ENCODE measurements at places on chromosomes 3 and 15.

- DNase-seq, result no peak
Measured at GRCh38 chr3:55357796-55358195, 129.3 kb downstream of the WNT5A start.

DNA sequence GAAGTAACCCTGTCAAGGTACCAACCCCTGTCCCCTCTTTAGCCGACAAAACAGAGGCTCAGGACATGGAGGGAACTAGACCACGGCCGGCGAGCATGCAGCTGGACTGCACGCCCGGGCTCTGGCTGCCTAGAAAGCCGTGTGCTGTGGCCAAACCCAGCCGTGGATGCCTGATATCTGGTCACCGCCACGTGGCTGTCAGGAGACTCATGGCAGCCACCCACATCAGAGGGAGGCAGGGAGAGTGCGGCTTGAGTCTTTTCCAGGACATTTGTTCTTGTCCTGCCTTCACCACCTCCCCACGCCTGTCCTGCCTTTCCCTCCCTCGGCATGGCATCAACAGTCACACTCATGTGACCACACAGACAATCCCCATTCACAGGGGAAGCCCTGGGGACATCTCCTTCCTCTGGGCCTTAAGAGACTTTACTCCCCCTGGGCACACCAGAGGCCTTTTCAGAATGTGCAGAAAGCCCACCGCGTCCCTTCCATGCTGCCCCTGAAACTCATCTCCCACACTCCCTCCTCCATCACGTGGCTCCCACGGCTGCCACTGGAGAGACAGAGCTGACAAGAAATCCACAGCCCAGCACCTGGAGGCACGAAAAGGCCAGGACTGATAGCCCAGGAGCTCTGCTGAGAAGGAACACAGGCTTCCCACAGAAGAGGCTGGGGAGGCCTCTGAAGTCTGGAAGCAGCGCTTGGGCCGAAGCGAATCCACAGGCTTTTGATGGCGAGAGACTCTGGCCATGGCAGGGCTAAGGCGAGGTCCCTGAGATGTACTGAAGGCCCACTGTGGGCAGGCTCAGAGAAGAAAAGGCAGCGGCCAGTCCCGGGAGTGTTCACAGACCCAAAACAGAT, 71.2 kb upstream of the IQSEC1 start:
- no peak for DNase-seq

GRCh38 chr3:134197681-134198261, 52.9 kb downstream of the RYK start:
- DNase-seq, result no peak

DNA sequence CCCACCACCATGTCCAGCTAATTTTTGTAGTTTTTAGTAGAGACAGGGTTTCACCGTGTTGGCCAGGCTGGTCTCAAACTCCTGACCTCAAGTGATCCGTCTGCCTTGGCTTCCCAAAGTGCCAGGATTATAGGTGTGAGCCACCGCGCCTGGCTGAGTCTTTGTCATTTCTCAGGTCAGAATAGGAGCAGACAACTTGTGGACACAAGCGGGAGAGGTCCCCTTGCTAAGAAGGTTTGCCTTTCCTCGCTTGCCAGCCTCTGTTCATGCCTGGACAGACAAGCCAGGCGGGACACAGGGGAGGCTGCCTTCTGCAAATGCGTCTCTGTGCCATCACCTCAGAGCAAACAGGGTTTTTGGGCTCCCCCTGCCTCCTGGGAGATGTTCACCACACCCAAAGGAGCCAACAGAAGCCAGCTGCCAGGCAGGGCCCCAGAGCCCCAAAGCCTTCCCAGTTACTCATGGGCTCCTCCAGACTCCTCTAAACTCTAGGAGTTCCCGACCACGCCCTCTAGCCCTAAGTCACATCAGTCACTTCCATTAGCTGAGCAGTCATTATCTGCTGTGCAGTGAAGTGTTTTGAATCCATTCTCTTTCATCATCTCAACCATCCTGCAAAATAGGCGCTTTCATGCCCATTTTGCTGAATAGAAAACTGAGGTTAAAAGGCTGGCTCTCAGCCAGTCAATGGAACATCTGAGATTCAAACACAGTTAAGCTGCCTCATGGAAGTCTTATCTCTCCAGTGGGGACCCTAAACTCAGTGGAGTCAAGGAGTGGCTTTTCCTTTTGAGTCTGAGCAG, 245.0 kb downstream of the UACA start:
- no peak for DNase-seq

DNA sequence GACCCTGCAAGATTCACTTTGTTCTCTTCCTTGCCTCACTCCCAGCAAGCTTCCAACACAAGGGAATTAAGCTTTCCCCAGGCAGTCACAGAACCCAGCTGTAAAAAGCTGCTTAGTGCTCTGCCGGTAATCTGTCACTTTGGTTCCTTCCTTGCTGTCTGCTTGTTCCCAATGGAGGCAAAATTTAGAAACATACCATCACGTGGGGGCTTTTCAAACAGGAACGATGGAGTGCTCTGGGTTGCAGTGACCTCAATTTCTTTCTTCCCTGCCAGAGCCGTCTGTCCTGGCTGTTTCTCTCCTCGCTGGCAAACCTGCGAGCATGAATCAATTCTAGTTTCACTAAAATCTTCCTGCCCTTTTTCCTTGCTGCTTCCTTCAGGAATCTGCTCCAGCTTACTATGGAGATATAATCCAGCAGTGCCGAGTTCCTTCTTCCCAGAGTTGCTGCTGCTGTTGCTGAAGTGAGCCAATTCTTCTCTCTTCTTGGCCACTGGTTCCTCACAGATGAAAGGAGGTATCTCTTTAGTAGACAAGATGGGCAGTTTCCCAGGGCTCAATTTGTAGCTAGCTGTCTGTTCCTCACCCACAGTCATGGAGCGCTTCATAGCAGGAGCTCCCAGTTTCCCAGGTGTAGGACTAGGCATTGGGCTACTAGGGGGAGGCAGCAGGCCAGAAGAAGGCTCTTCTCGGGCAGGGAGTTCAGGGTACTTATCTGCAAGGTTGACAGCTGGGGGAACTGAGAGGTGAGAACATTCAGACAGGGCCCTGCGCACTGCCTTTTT, 88.1 kb downstream of the DHX30 start:
- no peak for DNase-seq

DNA sequence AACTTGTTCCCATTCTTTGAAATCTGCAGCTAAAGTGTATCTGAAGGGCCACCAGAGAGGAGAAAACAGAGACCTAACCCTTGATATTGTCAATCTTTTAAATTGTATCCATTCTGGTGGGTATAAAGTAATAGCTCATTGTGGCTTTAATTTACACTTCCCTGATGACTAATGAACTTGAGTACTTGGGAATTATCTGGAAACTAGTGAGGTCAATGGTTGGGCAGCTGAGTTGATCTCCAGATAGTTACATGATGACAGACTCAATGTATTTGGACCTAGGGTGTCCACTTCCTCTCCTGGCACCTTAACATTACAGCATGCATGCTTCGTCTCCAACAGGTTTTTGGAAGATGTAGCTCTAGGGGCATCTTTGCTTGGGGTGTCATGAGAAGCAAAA, 195.2 kb downstream of the PDCD6IP start:
- DNase-seq, result no peak

DNA sequence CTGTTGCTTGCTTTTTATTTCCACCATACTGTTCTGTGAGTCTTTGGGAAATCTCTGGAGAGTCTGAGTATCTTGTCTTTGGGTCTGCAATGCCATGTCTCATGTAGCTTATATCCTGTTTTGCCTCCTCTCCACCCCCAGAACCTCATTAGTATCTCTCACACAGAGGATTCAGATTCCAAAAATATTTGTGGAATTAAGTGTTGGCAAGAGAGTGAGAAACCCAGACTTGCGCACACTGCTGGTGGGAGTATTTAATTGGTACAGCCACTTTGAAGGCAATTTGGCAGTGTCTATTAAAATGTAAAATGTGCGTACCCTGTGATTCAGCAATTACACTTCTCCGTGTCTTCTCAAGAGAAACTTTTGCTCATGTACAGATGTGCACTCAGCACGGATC, 68.6 kb downstream of the ZNF621 start:
- DNase-seq, result no peak

- DNase-seq, result no peak
Measured at GRCh38 chr3:643376-643775, 446.8 kb downstream of the CHL1 start.

GRCh38 chr15:91465086-91465485, 365.0 kb downstream of the SV2B start:
- no peak for DNase-seq

DNA sequence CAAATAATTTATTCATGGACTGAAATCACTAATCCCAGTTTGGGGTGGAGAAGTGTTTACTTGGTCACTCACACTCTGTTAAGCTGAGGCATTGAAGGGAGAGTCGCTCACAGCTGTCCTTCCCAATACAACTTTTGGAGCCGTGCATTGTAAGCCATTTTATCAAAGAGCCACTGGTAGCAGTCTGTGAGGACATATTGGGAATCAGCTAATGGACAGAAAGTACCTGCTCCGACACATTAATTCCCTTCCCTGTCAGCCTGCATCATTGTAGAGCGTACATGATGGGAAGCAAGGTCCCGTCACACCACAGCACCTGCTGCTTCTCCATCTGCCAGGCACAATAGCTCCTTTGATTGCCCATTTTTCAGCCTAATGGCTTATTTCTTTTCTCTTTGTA, 643.2 kb downstream of the SQOR start:
- DNase-seq, result no peak

- DNase-seq, result no peak
Measured at GRCh38 chr3:36709281-36709680, 55.1 kb downstream of the DCLK3 start.

- DNase-seq, result no peak
Measured at GRCh38 chr3:155748611-155749365, 3.9 kb upstream of the PLCH1 start.

DNA sequence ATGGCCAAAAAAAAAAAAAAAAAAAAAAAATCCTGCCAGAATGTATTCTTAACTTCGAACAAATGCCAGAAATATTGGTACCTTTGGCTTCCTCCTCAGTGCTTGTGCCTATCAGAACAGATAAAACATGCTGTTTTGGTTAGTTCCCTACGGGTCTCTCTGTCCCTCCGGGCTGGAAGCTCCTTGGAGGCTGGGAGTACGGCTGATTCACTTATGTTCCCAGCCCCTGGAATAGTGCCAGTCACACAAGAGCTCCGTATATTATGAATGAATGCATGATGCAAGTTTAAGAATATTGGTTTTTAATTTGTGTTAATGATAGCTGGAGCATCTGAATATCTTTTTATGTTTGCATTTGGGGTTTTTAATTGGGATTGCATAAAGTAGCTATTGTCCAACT, 44.0 kb downstream of the NR2F2 start:
- no peak for DNase-seq

DNA sequence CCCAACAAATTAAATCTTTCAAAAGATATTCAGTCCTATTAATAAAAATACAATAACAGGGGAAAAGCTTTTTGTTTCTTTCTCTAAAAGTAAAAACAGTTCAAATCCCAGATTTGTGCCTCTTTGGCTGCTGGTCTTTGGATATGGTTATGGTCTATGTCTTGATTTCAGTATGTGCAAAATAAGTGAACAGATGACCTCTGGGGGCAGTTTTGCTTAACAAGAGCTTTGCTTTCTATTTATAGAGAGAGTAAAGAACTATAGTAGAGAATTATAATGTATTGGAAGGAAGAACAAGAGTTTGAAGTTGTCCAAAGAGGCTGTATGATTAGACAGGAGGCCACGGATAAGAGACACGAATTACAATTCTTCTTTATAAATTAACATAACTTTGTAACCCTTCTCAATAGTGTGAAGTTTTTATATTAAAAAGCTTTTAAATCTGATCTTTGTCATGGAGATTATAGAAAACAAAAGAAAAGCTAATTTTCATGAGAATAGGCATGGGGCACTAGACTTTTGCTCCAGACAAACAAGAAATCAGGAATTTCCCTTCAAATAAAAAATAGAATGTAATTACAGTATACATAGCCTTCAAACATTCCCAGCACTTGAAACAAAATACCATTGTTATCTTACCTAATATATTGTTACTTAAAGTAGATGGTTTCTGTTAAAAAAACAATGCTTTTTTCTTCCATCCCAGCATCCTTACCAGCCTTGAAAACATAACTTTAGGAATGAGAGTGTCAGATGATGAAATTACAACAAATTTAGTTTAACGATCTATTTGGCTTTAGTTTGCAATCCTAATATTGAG, 432.7 kb upstream of the ARHGEF26 start:
- no peak for DNase-seq

- no peak for DNase-seq
Measured at GRCh38 chr3:4994144-4994730, 15.0 kb downstream of the BHLHE40 start.

DNA sequence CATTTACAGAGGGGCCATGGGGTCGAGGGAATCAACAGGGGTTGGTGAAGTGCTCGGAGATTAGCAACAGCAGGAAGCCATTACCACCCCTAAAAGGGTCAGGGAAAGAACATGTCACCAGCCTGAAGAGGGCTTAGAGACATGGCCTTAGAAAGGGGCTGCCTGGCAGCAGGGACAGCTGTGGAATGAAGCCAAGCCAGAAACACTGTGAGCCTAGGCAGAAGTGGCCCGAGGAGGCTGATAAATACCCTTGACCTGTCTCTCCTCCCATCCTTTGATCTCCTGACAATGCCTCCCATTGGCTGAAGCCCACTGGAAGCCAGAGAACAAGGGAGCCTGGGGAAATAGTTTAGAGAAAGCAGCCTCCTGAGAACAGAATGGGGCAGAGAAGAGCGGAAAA, 31.4 kb downstream of the GPD1L start:
- no peak for DNase-seq

- DNase-seq, result no peak
Measured at GRCh38 chr3:124858275-124858674, 28.9 kb downstream of the ITGB5 start.

DNA sequence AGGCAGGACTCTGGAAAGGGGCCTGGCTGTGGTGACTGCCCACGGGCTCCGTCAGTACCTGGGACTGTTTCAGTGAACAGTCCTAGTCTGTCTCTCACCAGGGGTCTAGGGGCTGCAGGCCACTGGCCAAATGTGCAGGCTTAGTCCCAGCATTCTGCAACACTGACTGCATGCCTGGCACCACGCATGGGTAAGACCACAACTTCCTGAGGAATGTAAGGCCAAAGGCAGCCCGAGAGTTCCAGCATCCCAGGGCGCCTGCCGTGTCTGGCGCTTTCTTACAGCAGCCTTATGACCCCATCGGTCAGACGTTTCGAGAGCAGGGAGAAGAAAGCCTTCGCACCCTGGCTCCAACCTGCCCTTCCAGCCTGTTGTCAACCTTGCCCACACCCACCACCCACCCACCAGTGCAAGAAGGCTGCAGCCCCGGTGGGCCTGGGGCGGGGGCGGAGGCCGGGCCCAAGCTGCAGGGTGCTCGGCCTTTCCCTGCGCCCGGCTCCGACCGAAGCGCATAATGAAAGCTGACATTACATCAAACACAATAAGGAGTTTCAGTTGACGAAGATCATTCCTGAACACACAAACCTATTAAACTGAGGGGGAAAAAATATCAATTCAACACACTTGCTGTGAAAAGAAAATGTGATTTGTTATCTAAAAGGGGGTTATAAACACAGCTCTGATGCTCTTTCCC, 29.5 kb upstream of the TMEM115 start:
- DNase-seq, result no peak

All from activated CD4-positive, alpha-beta T cell treated with anti-CD3 and anti-CD28 coated beads, Interleukin-2, amount 50 U/mL, for 24 hours (primary cell).